ENCODE measurements at places on chromosomes 2 and 18.

DNA sequence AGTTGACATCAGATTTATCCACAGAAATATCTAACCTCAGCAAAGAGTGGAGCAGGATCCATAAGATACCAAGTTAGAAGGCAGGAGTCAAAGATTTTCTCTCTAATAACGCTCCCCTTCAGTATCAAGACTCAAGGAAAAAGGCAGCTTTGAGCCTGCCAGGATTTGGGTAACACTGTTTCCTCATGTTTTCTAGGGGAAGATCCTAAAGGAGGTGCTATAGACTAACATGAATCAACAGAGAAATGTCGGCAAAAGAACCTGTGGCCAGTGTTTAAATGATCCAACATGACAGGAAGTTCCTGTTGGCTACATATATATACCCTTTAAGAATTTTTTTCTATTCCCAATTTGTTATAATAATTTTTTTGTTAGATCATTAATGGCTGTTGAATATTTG is 402.3 kb downstream of the TGIF1 start:
- DNase-seq: no peak

DNA sequence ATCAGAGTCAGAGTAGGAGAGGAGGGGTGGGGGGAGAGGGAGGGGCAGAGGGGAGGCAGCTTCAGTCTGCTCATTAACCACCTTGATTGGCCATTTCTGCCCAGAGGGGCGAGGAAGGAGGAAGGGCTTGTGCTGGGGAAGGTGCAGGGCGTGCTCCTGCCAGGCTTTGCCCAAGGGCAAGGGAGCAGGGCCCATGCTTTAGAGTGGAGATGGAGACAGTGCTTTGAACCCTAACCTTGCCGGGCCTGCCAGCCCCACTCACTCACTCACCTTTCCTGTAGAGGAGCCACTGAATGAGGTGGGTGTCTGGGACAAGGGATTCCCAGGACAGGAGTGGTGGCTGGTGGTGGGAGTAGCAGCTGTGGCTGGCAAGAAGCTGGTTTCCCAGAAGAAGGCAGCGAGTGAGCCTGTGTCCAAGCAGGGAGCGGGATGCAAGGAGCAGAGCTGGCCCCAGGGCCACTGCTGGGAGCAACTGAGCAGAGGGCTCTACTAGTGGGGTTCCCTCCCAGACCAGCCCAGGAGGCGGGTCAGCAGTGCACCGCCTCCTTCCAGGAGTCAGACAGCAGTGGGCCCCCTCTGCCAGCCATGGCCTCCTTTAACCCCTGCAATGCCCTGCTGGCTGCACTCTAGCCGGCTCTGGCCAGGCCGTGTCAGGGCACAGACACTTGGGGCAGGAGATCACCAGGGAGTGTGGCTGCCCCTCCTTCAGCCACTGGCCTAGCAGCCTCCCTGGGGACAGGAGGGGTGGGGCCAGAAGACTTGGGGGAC is 3.6 kb upstream of the RUFY4 start:
- DNase-seq: no peak

DNA sequence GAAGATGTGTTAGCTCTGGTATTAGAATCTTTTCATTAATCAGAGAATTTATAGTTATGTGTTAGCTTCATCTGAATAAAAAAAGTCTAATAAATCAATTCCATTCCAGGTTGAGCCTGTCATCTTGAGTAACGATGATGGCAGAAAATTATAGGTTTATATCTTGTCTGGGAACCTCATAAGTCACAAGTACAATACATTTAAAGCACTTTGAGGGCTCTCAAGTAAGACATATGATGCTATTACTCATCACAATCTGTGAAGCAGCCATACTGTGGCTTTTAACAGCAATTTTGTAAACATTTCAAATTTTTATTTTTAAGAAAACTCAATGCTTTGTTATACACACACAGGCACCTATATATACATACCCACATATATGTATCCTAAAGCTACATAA is 484.1 kb upstream of the VRK2 start:
- no peak for DNase-seq

GRCh38 chr2:181266614-181267013 is 190.6 kb upstream of the ITGA4 start:
- DNase-seq: no peak

DNA sequence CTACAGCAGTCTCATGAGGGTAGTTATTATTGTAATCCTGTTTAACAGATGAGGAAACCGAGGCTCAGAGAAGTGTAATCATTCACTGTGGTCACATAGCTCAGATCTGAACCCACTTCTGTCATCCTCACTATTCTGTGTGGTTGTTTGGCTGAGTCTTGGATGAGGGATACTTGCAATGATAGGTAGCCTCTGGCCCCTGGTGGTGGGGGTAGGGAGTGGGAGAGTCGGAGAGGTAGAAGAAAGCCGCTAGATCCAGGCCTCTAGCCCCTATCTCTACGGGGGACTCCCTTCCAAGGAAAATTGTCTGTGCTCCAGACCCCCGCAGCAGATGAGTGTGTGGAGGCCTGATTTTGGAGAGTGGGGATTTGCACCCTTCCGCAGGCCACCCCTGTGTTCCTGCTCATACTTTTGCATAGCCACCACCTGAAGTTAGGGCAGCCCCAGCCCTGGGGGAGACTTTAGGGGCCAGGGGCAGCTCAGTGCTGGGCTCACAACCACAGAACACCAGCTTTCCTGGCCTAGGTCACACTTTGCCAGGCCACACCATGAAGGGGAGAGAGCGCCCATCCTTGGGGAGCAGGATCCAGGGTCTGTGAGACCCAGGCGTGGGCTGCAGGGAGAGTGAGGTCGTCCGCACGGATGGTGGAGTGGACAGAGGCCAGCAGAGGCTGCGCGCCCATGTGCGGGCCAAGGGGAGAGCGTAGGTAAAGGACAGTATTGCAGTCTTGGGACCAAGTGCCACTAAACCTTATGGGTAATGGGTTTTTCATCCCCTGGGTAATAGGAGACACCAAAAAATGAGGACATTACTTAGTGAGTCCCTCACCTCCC is 148.2 kb downstream of the GLI2 start:
- DNase-seq: no peak

- no peak for DNase-seq
Measured at GRCh38 chr18:13278062-13278630, 59.6 kb downstream of the LDLRAD4 start.

GRCh38 chr2:72669121-72669520 is 156.7 kb downstream of the EXOC6B start:
- DNase-seq: no peak

DNA sequence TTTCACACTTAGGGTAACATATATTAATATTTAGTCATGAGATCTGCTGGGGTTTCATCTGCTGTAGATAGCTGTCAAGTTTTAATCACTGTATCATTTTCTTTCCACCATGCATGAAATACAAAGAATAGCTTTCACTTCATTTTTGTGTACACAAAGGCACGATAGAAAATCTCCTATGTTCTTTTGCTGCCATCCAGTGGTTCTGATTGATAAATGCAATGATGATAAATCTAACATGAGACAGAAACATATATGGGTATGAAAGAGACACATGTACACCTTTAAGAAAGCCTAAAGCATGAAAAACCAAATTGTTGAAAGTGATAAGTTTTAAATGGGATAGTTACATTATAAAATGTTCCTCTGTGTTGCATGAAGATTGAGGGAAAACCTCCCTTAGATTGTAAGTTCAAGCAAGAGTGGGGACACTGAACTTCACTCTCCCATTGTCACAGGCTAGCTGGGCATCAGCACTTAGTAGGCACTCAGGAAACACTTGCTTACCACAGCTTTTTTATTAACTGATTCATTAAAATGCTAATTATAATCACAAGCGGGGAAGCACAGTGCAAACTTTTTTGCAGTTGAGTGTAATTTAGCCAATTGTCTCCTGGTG is 31.2 kb downstream of the C1D start:
- no peak for DNase-seq

DNA sequence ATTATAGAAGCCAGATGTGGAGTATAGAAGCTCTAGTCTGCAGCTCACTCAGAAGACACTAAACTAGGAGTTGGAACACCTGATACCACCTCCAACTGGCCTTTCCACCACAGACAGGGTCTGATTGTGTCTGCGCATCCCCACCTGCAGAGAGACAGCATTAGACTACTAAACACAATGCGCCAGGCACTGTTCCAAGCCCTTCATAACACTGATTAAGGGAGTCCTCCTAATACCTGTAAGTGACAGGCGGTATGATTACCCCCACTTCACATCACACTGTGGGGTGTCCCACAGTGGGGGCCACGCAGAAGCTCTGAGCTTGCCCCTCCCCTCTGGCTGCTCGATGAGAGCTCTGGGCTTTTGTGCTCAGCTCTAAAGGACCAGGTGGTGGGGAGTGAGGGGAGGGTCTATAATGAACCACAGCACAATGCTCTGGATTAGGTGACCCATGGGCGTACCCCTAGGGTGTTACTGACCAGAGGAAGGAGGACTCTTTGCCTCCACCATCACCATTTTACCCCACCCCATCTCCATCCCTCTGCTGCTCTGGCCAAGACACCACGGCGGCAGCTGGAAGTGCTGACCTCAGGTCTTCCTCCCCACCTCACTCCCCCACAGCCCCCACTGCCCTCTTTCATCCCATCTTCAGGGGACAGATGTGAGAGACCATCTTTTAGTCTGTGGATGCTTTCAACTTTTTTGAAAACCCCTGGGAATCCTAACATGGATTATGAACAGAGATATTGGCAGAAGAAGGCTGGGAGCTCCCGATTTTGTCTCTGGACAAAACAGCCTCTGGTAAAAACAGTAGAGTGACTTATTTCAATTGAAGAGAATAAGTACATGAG is 145.1 kb downstream of the GFPT1 start:
- no peak for DNase-seq

GRCh38 chr2:150267651-150268415 is 219.6 kb downstream of the RND3 start:
- DNase-seq: no peak

GRCh38 chr2:85988175-85988913 is 99.6 kb upstream of the ST3GAL5 start:
- DNase-seq: no peak

- DNase-seq: no peak
Measured at GRCh38 chr2:172169611-172170010, 66.9 kb upstream of the DLX2 start.
